ENCODE measurements at places on chromosomes 2 and 18.
A peak's percentile ranks its signal among the peaks of the same experiment; 100 is the strongest.

DNA sequence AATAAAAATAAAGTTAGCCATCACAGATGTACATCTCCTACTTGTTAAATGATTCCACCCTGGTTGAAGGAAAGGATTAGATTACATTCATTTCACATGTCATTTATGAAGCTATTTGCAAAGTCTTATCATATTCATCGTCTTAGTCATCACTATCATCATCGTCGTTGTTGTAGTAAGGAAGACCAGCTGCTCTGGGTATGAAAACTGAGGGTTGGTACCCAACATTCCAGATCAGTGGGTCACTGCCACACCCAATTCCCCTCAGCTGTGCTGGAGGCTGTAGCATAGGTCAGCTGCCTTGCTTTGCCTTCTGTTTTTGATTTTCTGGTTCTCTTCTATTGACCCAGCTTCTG, 20.9 kb upstream of the CCBE1 start:
- DNase-seq: no peak

GRCh38 chr2:795531-796041, 118.4 kb upstream of the TMEM18 start:
- DNase-seq: peak; percentile 79

- no peak for DNase-seq
Measured at GRCh38 chr2:383178-383577, 95.3 kb upstream of the ALKAL2 start.

DNA sequence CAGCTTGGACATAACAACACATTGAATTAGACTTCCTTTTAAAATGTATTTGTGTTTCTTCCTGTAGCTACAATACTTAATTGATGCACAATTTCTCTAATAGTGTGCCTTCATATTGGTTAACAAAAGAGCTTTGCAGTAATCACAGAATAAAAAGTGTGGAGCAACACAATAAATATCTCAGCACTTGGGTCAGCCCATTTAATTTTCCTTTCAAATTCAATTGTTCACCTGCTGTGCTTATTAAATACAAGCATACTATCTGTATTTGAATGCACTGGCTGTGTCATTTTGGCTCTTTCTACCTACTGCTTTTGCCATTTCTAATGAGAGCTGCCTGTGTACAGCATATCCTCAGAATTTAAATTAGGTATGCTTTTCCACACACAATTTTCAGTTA, 1641.3 kb upstream of the SLC39A10 start:
- DNase-seq: no peak

DNA sequence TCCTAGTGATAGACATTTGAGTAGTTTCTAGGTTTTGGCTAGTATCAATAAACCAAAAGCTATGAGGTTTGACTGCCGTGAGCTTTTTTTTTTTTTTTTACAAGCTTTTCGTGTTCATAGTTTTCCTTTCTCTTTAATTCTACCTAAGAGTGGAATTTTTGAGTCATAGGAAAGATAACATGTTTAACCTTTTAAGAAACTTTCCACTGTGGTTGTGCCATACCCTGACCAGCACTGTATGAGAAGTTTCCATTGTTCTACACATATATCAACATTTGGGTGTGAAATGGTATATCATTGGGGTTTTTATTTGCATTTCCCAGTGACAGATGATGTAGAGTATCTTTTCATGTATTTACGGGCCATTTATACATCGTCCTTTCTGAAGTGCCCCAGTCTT, 31.7 kb downstream of the UBE2F start:
- no peak for DNase-seq

DNA sequence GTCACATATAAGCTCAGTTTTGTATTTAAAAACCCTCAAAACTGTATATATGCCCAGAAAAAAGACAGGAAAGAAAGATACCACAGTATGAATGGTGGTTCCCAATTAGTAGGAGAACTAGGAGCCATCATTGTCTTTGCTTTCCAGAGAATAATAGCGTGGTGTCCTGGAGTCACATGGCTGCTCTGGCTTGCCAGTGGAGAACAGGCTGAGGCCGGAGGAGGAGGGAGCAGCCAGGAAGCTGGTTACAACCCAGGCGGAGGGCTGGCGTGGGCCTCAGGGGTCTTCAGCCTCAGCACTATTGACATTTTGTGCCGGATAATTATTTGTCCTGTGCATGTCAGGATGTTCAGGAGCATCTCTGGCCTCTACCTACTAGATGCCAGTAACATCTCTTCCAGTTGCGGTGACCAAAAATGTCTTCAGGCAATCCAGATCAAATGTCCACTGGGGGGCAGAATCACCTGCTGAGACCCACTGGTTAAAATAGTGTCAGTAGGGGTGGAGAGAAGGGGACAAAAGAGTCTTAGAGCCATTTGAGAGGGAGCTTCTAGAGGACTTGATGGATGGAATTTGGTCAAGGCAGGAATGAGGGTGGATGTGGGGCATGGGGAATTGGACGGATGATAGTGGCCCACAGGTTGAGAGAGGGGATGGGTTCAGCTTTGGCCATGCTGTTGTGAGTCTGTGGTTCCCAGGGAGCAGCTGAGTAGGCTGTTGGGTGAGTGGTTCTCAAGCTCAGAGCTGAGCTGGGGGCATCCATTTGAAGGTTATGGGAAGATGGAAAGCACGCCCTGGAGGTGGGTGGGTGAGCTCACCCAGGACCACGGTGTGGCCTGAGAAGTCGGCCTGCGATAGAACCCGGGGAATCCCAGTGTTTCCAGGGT, 144.9 kb downstream of the AGAP1 start:
- DNase-seq: no peak

- DNase-seq: no peak
Measured at GRCh38 chr18:57202881-57203280, 56.0 kb downstream of the BOD1L2 start.

GRCh38 chr2:66436581-66437001, 1.7 kb downstream of the MEIS1 start:
- no peak for DNase-seq

GRCh38 chr18:59994357-59994756, 94.6 kb downstream of the PMAIP1 start:
- no peak for DNase-seq

DNA sequence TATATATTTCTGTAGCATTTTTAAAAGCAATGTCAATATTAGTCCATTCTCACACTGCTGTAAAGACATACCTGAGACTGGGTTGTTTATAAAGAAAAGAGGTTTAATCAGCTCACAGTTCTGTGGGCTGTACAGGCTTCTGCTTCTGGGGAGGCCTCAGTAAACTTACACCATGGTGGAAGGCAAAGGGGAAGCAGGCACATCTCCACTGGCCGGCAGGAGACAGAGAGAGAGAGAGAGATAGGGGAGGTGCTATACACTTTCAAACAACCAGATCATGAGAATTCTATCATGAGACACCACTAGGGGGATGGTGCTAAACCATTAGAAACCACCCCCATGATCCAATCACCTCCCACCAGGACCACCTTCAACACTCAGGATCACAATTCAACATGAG, 43.1 kb downstream of the CHMP3 start:
- no peak for DNase-seq

DNA sequence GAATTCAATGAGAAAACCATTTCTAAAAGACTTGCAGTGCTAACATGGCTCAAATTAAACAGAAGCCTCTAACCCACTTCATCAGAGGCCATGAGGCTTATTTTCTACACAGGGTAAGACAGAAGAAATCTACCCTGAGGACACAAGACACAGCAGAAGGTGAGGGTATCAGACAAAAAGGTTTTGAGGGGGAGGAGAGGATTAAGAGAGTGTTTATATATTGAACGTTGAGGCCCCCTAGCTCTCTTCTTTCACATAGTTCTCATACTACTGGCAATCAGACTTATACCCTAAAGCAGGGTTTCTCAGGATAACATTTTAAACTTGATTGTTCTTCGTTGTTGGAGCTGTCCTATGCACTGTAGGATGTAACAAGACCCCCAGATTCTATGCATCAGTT, 21.4 kb downstream of the ORC4 start:
- no peak for DNase-seq

GRCh38 chr2:21358976-21359375, 235.2 kb downstream of the TDRD15 start:
- no peak for DNase-seq

DNA sequence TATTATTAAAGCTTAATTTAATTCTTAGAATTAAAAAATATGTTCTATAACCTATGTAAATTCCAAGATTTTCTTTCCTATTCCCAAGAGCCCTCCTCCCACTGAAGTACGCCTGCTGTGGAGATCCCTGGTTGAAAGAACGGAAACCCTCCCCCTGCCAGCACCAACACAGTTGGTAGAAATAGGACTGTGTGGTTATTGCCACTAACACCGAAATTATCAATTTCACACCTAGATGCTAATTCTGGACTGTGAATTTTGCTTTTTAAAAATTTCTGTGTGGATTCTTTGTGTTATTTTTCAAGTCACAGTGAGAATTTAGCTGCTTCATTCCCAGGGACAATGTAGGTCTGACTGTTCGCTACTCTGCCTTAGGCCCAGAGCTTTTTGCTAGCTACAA, 305.8 kb upstream of the HNMT start:
- no peak for DNase-seq

- no peak for DNase-seq
Measured at GRCh38 chr2:107025869-107026380, 140.0 kb upstream of the ST6GAL2 start.

DNA sequence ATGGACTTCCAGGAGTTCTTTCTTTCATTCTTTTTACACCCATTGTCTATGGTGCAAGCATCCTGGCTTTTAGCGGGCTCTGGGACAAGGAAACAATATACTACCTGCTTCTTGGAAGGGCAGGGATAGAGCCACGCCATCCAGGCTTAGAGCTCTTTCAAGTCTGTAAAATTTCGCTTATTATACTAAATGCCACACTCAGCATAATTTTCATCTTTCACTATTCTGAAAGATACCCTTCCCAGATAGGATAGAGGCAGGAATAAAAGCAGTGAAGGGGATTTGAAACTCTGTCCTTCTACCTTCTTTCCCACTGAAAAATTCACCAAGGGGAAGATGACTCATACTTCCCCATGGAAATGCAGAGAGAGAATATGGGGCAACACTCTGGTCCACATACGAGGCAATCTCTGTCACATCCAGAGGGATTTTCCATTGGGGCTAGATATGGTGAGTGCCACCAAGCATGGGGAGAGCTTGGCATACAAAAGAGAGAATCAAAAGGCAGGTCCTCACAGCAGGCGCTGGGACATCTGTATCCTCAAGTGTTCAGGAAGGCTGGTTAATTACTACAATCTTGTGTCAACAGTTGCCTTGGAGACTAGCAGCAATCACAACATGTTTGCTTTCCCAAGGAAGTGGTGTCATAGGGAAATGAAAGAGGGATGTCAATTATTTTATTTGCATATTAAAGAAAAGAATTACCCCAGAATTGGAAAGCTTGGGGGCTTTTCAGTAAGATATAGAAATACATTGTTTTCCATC, 127.6 kb downstream of the TDRD15 start:
- no peak for DNase-seq

DNA sequence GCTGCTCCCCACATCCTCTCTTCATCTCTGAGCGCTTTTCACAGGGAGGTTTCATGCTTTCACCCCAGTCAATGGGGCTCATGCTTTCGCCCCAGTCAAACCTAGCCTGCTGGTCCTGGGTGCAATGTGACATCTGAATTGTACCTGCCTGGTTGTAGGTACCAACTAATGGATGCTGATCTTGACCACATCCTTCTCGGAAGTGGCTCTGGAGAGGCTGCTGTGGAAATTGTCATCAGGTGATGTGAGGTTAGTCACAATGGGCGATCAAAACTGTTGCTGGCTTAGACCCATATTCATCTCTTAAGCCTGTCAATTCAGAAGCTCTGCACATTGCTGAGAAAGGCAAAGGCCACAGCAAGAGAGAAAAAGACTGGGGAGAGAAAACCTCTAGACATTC, 32.7 kb upstream of the ALKAL2 start:
- no peak for DNase-seq

DNA sequence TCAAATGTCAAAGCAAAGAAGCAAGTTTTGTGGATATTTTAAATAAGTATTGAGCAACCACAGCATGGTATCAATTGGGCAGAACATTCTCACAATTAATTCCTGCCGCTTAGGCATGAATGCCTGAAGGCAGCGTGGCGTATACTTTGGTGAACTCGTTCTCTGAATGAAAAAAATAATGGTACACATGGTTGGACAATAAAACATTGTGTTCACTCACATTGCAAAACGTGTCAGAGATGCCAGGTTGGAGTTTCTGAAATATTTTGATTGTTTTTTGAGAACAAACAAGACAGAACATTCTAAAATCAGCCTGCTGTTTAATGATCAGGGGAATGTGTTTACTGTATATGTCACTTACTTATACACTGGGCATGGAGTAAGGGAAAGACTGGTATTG, 254.2 kb downstream of the CDH2 start:
- no peak for DNase-seq

- DNase-seq: no peak
Measured at GRCh38 chr18:48201337-48202005, 207.7 kb downstream of the ZBTB7C start.

DNA sequence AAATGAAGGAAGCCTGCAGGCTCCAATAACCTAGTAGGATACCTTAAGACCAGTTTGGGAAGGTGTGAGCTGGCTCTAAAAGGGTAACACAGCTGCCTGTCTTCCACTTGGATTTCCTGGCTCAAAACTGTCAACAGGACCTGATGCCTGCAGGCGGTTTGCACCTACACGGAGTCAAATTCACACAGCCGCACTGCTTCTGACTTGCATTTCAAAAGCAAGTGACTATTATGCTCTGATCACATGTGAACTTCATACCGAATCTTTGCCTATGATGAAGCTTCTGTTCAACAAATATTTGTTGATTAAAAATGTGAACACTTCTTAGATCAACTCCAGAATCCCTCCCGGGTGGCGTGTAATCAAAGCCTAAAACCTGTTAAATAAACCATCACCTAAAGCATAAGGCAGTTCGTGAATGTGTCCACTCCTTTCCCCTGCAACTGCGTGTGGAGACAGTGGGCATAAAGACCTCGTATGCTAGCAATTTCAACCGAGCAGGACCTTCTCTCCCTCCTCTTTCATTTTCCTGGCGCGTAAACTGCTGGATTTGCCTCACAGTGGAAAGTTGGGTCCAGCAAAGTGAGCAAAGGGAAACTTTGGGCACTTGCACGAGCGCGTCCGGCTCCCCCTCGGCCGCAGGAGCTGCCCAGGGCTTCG, 784 bp downstream of the CRACDL start:
- peak; percentile 53 for DNase-seq

GRCh38 chr2:172160839-172161238, 58.1 kb upstream of the DLX2 start:
- DNase-seq: no peak

GRCh38 chr2:70895249-70895648, 40.5 kb upstream of the ATP6V1B1 start:
- no peak for DNase-seq

GRCh38 chr2:88114889-88115288, 13.0 kb downstream of the FABP1 start:
- peak; percentile 57 for DNase-seq

- DNase-seq: no peak
Measured at GRCh38 chr18:26290385-26290784, 64.1 kb downstream of the TAF4B start.

Data from left hindlimb (tissue), 1 donor.